ENCODE measurements at places on chromosomes 7 and 10.

DNA sequence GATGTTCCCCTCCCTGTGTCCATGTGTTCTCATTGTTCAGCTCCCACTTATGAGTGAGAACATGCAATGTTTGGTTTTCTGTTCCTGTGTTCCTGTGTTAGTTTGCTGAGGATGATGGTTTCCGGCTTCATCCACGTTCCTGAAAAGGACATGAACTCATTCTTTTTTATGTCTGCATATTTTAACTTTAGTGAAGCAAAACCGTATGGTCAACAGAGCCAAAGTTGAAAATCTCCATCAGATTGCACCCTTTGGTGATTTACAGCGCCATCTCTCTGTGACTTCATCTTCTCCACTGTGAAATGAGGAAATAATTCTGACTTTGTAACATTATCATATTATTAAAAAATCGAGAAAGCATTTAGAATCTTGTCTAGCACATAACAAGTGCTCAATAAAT, 132.3 kb upstream of the PLXDC2 start:
- DNase-seq, result no peak

DNA sequence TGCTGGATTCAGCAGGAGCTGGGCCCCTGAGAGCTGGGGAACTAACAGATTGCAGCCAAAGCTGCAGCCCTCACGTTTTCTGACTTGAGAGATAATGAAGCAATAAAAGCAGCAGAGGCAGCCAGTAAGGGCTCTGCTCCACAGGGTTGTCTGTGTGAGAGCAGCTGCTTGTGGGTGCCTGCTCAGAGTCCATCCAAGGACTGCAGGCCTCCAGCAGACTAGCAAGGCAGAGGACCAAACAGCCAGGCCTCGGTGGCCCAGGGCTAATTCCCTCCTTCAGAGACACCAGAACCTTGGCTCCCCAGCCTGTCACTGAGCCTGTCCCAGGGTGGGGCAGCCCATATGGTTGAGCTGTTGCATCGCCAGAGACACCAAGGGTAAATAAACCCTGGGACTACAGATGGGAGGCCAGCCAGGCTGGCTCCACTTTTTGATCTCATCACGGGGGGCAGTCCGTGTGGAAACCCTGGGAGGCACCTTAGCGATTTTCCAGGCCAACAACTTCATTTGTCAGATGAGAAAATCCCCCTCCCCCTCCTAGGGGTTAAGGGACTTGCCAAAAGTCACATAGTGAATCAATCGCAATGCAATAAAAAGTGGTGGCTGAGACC, 229.2 kb downstream of the WDR11 start:
- DNase-seq, result no peak

- no peak for DNase-seq
Observed at GRCh38 chr10:66671562-66671961, 254.3 kb upstream of the LRRTM3 start.

DNA sequence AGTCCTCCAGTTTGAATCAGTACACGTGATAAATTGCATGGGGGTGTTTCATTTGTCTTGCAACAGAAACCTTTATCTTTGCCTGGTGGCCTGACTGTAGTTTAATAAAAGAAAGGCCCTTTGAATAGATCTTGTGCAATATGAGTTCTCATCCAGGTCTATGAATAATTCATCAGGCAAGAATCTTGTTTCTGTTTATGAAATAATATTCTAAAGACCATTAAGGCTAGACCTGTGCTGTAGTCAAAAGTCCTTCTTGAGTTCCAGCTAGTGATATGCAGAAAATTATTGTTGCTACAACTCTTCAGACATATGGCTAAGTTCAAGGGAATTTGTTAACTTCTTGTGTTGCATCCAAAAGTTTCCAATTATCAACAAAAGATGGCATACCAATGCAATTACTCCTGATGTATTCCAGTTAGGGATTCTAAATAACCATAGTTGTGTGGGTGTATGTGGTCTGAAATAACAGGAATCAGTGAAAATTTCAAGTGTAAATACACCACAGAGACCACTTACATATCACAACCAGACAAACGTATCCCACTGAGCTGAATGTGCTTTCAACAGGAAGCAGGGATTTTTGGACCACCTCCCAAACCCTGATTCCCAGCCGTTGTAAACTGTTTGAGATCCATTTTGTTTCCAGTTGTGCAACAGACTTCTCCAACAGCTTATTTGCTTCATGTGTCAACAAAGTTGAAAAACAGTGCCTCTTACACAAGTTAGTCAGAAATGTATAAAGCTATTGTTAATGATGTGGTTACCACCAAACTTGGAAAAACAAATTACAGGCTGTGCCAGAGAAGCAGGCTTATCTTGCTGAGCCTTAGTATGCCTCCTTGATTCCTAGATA, 54.7 kb upstream of the BICC1 start:
- no peak for DNase-seq

GRCh38 chr10:80161321-80162083, 29.0 kb downstream of the PLAC9 start:
- DNase-seq, result no peak

DNA sequence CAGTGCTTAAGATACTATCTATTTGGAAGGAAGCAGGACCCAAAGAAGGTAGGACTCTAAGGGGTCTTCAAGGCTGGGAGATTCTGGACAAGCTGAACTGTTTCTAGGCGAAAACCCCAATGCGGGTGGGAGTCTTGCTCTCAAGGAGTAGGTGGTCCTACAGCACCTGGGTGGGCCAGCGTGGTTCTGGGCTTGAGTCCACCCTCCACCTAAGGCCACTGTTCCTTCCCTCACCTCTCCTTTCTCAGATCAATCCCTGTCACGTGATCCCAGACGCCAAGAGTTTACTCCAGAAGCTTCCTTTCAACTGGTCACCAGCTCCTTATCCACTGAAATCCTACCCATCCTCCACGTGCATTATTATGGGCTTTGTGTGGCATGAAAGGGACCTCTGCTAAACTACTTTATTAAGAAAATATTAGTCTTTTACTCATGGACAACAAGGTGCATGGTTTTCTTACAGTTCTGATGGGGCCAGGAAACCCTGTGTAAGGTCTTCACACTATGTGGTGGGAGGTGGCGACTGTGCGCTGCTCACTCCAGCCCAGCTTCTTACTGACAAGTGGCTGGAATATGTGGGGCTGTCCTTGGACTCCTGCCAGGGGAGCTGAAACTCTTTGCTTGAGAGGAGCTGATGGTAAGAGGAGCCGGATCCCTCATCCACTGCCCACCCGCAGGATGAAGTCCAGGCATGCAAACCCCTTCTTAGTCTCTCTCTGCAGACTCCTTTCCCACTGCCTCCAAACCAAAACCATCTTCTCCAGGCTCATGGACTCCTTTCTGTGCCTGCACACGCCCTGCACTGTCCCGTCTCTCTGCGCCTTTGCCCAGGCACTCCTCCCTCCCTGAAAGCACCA, 1.6 kb downstream of the ZNF746 start:
- DNase-seq, result no peak

DNA sequence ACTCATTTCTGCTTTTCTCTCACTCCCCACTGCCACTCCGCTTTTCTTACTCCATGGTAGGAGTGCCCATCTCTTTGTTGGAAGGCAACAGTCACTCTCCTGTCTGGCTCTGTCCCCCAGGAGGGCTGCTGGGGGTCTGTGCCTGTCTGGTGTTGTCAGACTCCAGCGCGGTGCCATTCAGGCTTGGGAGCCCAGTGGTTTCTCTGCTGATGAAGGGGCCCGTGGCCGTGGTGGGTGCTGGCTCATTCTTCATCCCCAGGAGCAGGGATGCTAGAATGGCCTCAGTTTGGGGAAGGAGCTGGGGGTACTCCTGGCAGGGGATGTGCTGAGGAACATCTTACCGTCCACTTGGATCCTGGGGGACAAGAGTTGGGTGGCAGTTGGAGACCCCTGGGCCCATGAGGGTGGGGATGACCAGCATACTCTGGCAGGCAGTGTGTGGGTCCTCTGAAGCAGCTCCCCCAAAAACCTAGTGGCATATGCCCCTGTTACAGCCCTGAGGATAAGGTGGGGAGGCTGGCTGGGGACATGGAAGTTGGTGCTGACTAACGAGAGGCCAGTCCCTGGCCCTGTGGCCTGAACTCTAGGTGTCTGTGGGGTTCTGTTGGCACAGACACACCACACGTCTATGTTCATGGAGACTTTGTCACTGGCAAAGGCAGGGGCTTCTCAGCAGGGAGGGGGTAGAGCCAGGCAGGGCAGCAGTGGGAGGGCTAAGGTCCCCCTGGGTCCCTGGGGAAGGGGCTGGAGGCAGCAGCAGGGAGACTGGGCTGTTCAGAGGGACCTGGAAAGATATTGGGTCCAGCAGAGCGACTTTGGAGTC, 102.8 kb upstream of the RET start:
- DNase-seq, result peak; percentile 70

DNA sequence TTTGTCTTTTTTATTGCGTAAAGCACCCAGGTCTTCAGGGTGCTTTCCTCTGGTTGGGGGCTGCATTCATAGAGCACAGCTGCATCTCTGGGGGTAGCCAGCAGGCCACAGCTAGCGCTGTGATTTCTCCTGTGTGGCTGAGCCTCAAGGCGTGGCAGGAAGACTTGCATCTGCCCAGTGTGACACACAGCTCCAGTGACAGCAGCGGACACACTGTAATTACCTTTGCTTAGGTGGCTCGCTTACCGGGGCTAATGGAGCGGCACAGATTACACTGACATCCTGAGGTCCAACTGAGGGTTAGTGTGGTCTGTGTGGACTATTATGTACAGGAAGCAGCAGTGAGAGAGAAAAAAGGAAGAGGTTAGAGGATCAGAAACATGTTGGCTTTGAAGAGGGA, 27.1 kb downstream of the ABCB4 start:
- DNase-seq, result no peak

DNA sequence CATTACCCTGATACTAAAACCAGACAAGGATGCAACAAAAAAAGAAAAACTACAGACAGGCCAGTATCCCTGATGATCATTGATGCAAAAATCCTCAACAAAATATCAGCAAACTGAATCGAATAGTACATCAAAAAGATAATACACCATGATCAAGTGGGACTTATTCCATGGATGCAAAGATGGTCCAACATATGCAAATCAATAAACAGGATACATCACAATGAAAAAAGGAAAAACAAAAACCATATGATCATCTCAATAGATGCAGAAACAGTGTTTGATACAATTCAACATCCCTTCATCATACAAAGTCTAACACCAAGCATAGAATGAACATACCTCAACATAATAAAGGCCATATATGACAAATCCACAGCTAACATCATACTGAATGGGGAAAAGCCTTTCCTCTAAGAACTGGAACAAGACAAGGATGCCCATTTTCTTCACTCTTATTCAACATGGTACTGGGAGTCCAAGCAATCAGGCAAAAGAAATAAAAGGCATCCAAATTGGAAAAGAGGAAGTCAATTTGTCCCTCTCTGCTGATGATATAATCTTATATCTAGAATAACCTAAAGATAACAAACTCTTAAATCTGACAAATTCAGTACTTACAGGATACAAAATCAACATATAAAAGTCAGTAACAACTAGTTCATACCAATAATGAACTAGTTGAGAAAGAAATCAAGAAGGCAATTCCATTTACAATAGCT, 48.8 kb upstream of the ASAH2 start:
- no peak for DNase-seq

- DNase-seq, result no peak
Observed at GRCh38 chr10:36779238-36779846, 346.1 kb upstream of the ANKRD30A start.

GRCh38 chr7:3037259-3037658, 6.4 kb downstream of the CARD11 start:
- DNase-seq, result no peak

- DNase-seq, result no peak
Observed at GRCh38 chr10:30098629-30099028, 39.2 kb upstream of the JCAD start.

- no peak for DNase-seq
Observed at GRCh38 chr10:34360984-34361383, 454.1 kb downstream of the PARD3 start.

GRCh38 chr10:78892338-78893176, 176.2 kb upstream of the ZMIZ1 start:
- DNase-seq, result peak; percentile 3

DNA sequence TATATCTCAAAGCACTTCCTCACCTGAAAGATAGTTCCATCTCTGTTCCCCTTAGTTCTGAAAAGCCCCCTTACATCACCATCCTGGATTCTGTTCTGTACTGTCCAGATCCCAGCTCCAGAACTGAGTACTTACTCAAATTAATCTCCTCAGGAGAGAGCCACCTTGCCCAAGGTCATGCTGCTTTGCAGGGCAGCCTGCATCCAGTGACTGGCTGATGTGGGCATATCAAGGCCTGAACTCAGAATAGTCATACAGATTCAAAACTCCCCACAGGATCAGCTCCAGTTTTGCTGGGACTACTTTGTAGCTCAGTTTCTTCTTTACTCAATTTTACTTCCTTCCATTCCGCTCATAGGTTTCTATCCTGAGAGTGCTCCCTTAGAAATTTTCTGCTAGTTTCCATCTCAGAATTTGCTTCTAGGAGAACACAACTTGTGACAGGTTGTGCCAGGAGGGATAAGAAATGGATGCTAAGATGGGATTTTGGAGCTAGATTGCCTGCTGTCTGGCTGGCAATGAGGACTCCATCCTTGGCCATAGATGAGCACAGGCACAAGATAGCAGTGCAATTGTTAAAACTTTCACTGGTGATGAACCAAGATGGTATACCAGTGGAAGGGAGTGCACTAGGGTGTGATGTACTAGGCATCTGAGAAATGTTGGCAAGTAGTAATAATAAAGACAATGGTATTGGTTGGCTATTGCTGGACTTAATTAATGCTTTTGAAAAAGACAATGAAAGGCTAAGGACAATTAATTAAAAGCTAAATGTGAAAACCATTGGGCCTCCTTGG, 17.3 kb downstream of the SRGN start:
- no peak for DNase-seq

- DNase-seq, result no peak
Observed at GRCh38 chr7:75776295-75776971, 4.4 kb upstream of the CCL26 start.

DNA sequence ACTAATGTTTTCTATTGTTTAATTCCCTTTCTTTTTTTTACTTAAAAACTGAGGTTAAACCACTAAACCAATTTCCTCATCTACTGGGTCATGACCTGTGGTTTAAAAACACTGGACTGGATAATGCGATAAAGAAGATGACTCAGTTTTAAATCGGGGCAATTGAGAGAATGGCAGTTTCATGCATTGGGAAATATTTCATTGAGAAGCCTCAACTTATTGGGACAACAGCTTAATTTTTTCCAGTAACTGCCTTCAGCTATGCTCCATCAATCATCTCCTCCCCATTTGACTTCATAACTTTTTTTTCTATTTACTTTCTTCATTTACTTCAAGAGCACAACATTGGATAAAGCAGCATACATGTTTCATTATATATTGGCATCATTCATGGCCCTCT, 61.8 kb upstream of the MET start:
- no peak for DNase-seq

DNA sequence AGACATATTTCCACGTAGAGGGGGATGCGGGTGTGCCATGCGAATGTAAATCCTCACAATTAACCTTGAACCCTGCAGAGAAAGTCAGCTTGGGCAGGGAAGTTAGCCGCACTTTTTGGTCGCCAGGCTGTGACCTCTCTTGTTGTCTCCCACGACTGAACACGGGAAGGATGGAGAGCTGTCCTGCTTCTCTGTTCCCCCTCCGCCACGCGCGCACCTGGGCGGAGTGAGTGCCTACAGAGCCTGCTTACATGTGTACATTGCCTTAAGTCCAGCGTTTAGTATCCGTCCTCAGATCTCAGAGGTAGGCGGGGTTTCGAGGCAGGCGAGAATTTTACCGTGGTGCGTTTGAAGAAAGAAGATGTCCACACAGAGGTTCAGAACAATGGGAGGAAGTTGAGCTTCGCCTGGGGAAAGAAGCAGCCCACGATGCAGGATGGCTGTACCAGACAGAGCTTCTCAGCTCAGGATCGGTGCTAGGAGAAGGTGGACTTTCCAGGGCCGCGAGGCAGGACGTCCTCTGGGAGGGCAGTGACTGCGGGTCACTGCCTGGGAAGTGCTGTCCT, 482 bp upstream of the ERCC6 start:
- peak; percentile 77 for DNase-seq
